Spinal cord (tissue), 10 donors: ENCODE measurements at places on chromosomes 2 and 18. TPM values are rescaled to one million over a fixed set of nuclear protein-coding genes. Genes with fewer than 3 reads are reported as not detected.
A peak's percentile ranks its signal among the peaks of the same experiment; 100 is the strongest.

The LCT gene
- total RNA-seq, result 0.06 TPM

- DNase-seq, result no peak
Measured at GRCh38 chr2:44928483-44929158, 12.9 kb upstream of the SIX3 start.

The ABCG8 gene
- 0.33 TPM for total RNA-seq

DNA sequence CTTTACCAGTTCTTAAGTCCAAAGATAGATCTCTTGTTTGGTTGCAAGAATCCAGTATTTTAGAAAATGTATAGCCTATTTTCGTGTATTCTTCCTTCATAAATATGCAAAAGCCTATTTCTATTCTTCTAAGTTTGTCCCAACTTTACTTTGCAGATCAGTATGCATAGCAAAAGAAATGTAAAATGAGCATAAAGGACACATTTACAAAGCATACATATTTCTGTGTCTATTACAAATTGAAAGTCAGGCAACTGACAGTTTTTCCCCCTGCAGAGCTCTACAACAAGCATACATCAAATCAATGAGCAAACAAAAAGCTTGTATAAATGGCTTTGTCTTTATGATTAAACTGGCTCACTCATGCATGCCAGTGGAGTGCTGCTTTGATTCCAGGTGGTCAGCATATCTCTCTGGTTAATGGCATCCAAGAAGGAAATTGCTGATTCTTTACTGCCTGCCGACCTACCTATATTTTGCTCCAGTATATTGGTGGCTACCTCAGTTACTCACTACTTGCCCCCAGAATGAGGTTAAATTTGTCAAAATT, 10.0 kb upstream of the VPS54 start:
- no peak for DNase-seq

The RAX gene
- total RNA-seq, result 0.22 TPM

The PDIA6 gene
- total RNA-seq, result 166 TPM

DNA sequence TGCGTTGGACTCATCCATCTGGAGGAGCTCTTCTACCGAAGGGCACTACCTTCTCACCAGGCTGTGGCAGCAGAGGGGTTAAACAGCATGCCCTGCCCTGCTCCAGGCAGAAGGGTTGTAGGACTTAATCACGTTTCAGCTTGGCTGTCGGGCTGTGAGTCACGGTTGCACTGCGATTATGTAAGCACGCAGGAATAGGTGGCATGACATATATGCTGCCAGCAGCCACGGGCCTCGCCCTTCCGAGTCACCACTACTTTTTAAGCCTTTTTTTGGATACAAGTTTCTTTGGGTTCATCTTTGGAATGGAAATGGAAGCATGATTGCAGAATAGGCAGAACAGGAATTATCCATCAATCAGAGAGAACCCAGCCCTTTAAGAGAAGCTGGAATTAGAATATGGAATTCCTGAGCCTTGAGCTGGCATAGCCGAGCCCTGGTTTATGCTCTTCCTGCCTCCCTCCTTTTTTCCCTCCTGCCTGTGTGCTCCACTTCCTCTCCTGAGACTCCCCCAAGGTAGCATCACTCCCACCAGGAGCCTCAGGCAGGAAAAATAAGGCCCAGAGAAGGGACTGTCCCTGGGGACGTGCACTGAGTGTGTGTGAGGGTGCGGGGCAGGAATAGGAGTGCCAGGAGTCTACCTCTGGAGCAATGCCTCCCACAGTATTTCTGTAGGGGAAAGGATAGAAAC, 86.8 kb downstream of the SEMA4F start:
- DNase-seq, result no peak

DNA sequence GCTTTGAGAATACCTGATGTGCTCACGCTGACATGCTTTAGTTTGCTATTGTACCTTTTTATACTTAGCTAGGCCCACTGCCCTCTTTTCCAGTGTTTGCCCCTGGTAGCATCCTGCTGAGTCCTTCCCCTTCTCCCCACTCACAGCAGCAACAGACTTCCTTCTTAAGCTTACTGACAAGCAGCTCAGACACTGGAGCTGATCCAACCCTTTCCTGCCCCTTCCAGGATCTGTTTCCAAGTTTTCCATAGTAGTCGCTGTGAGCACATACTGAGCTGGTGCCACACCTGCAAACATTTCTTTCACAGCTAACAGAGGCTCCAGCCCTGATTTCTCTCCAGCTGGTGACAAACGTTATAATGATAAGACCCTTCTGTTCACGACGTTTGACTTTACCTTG, 991.4 kb upstream of the CELF4 start:
- peak; percentile 78 for DNase-seq

- no peak for DNase-seq
Measured at GRCh38 chr2:37388074-37388473, 43.6 kb downstream of the QPCT start.

DNA sequence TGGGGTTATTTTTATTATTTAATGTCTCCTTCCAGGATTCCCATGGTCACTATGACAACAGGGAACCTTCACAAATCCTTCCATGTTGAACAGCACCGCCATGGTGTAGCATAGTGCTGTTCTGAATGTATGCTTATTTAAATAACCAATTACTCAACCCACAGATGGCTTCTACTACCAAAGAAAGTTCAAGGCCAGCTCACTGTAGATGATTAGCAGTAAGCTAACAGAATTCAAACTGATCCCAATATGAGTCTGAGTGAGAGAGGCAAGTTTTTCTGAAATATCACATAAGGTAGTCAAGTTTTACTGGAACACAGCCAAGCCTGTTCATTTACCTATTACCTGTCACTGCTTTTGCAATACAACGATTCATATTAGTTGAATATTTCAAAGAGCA, 51.2 kb downstream of the CLASP1 start:
- no peak for DNase-seq

- no peak for DNase-seq
Measured at GRCh38 chr2:241852981-241853631, 5.6 kb downstream of the PDCD1 start.

DNA sequence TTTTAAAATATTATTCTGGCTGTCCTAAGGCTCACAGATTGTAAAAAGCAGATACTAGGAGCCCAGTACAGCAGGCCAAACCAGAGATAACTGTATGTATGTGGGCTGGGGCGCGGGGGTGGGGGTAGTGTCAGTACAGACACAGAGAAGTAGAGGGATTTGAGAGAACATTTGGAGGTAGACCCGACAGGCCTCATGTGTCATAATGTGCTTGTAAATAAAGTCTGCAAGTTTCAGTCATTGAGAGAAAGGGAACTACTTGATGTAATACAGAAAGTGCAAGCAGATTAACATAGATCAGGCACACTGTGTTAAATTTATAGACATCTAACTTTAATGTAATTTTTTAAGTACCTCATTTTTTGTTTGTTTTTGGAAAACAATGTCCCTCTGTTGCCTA, 7.4 kb upstream of the POLI start:
- DNase-seq, result no peak
